ENCODE measurements at places on chromosomes 16 and 17.

DNA sequence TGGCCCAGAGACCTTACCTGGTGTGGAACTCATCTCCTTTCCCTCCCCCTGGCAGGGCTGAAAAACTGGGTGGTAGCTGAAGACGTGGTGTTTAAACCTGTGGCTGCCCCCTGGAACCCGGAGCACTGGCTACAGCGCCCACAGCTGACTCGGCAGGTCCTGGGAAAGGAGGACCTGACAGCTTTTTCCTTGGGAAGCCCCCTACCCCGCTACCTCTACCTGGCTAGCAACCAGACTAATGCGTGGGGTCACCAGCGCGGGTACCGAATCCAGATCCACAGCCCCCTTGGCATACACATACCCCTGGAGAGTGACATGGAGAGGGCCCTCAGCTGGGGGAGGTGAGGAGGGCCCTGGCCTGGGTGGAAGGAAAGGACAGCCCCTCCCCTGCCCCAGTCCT lies 2.0 kb upstream of the AOC3 start:
- DNase-seq = no peak

DNA sequence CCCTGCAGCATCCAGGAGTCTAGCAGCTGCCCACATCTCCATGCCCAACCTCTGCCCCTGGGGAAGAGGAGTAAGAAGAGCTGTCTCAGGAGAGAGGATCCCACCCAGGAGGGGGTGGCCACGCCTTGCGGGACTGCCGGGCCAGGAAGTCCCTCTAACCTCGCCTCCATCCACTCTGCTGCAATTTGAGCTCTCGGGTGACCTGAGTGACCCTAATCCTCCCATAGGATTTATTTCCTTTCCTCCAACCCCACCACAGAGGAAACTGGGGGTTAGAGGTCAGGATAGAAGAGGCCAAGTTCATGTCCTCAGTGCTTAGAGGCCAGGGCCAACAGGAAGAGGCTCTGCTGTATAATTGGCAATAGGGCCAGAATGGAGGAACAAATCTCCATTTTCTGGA lies 22.6 kb upstream of the NGFR start:
- no peak for DNase-seq

DNA sequence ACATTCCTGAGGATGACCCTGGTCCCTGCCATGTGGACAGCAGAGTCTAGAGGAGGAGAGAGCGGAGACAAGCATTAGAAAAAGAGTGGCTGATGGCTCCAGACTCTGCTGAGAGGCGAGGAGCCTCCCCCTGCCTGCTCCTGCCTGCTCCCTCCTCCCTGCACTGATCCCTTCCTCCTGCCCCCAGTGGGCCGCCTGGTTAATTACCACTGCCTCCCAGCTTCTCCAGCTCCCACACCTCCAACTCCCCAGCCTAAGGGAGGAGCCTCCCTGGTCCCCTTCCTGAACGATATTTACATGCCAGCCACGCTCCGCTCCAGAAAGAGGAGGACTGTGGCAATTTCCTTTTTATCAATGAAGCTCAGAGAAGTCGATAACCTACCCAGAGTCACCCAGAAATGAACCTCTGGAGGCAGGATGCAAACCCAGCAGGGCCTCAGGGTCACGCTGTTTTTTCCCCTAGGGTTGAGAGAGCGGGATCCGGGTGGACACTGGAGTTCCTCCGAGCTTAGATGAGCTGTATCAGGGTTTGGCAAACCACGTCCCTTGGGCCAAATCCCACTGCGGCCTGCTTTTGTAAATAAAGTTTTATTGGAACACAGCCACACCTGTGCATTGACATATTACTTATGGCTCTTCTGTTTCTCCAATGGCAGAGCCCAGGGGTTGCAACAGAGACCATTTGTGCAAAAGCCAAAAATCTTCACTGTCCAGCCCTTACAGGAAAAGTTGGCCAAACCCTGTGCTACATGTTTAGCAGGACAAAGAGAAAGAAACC lies 27.1 kb upstream of the JPH3 start:
- DNase-seq = no peak

DNA sequence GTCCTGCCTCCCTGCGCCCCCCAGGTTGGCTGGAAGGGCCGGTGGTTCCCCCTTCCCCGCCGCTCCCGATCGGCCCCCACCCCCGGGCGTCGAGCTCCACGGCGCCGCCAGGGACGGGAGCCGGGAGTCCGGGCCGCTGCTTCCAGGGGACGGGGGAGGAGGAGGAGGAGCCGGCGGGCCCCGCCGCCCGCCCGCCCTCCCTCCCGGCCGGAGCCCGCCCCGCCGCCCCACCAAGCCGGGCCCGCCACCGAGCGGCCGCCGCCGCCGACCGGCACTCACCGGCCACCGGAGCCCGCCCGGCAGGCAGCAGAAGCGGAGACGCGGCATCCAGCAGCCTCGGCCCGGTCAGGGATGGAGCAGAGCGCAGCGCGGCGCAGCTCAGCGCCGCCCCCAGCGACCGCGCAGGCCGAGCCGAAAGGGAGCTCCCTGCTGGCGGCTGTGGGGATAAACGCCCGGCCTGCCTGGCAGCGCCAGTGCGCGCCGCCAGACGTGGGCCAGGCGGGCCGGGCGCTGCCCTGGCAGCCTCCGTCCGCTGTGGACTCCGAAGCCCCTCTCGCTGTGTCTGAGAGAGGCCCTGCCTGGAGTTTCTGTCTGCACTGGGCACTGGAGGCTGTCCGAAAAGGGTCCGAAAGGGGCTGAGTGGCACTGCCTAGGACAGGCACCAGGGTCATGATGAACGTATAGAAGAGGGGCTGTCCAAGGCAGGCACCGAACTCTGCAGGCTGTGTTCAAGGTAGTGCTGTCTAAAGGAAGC lies at the start of gene MYO18A:
Gene MYO18A, minus strand, starts transcription at position 365 of the 754 bp plus-strand sequence. CDS start 13,458 bp downstream, outside the sequence.
- DNase-seq = no peak

- DNase-seq = no peak
These were observed 46.6 kb upstream of the WSB1 start for GRCh38 chr17:27247071-27247957.

DNA sequence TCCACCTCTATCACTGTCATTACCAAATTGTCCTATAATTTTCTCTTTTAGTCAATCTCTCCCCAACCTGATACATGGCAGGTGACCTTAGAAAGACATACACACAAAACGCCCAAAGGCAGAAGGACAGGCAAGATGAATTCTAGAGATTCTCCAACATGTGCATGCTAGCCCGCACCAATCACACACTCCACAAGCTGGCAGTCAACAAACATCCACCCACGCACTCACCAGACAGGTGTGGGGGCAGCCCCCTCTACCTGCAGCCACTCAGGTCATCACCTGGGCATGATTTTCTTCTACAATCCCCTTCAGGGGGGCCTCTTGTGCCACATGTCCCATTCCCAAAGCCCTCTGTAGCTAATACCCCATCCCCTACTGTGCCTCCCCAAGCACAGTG lies 9.5 kb downstream of the MPP2 start:
- DNase-seq = no peak

DNA sequence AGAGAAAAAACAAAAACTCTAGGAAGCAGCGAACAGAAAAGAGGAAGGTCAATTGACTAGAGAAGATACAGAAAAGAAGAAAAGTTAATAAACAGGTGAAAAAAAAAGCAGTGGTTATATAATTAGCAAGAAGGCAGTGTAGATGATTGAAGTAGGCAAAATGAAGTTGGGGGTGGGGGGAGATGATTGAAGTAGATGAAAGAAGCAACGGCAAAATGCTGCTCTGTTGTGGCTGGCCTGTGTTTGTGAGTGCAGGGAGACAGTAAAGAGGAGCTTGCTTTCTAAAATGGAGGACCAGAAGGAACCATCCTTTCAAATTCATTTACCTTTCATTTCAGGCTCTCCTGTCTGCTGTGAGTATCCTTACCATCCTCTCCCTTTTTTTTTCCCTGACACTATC lies 3.6 kb downstream of the EVI2B start:
- no peak for DNase-seq

DNA sequence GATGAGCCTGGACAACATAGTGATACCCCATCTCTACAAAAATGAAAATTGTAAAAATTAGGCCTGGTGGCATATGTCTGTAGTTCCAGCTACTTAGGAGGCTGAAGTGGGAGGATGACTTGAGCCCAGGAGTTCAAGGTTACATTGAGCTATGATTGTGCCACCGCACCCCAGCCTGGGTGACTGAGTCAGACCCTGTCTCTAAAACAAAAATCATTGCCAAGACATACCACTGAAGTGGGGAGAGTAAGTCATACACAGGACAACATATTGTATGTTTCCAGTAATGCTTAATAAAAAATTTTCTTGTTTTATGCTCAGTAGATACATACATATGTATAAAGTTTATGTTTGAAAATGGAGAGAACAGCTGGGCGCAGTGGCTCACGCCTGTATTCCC lies 39.2 kb downstream of the NDE1 start:
- DNase-seq = no peak

GRCh38 chr16:47008612-47009011 lies 35.1 kb upstream of the DNAJA2 start:
- no peak for DNase-seq

- DNase-seq = no peak
These were observed 174.0 kb downstream of the KATNIP start for GRCh38 chr16:27723711-27724481.

DNA sequence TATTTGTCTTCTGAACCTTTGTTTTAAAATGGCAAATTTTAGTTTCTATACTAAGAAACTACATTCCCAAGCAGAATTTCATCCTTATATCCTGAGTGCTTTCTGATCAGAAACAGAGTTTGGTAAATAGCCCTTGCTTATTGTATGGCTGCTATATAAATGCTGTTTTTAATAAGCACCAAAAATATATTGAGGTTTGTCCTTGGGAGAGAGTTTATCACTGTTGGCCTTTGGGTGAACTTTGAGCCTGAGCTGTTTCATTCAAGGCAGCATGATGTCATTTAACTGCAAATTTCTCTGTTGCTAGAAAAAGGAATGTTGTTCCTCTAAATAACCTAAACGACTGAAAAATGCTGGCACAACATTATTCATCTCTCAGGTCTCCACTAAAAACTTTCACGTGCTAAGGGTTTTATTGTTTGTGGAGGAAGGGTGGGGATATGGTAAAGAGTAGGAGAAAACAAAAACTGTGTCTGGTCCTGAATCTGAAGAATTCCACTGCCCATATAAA lies 334.3 kb upstream of the TBX2 start:
- no peak for DNase-seq

DNA sequence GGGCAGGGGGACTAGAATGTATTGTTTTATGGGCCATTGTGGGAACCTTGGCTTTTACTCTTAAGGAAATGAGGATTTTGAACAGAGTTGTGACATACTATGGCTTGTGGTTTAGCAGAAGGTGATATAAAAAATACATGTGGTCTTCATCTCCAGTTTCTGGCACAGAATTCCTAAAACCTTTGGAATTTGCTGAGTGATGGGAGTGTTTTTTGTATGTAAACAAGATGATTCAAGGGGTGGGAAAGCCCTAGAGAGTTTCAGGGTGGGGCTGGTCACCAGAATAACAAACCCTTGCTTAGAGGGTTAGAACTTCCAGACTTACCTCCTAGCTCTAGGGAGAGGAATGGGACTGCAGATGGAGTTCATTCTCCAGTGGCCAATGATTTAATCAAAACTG lies 316.1 kb downstream of the PHKB start:
- DNase-seq = peak; percentile 2

GRCh38 chr16:57828272-57829161 lies 26.2 kb upstream of the KIFC3 start:
- no peak for DNase-seq

- no peak for DNase-seq
These were observed 22.9 kb downstream of the CDK12 start for GRCh38 chr17:39484178-39484577.

GRCh38 chr17:59941131-59941530 lies 23.4 kb downstream of the RNFT1 start:
- no peak for DNase-seq

GRCh38 chr17:55575058-55575636 lies 63.9 kb upstream of the SMIM36 start:
- no peak for DNase-seq

- no peak for DNase-seq
These were observed 16.9 kb downstream of the TRIM25 start for GRCh38 chr17:56896968-56897359.

DNA sequence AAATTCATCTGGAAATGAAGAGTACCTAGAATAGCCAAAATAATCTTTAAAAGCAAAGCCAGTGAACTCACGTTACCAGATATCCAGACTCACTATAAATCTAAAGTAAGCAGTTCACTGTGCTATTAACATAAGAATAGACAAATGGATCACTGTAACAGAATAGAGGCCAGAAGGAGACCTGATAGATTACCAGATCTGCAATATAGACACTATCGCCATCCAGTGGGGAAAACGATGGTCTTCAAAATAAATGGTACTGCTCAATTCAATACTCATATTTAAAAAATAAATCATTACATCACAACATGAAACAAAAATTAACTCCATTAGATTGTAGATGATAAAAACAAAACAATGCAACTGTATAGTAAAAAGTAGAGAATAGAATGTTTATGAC lies 158.6 kb upstream of the CDH8 start:
- DNase-seq = no peak

DNA sequence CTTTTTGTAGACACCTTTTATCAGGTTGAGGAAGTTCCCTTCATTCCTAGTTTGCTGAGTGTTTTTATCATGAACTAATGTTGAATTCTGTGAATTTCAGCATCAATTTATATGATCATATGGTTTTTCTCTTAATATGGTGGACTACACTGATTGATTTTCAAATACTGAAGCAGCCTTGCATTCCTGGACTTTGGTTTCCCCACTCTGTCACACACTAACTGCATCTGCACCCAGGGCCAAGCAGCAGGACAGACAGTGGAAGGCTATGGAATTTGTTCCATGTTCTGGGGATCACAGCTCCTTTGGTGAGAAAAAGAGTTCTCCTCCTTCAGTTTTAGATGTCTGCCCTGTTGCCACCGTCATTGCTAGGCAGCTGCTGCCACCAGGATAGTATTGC lies 7.8 kb downstream of the TERF2 start:
- DNase-seq = no peak

- DNase-seq = no peak
These were observed 140.7 kb downstream of the SDK2 start for GRCh38 chr17:73503560-73503959.

DNA sequence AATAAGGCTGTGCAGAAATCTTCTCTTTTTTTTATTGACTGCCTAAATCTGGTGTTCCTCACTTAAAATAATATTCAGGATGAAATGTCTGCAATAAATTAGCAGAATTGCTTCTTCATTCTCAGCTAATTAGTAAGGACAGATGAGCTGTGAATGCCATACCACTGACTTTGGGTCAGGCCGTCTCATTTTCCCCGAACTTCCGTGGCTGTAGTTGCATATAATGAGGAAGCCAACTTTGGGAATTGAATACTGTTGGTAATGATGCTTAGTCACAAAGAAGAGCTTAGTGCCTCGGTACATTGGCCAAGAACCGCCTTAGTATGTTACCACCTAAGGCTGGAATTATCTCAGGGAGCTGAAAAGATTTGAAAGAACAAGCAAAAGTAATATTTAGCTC lies 47.6 kb downstream of the NUP93 start:
- no peak for DNase-seq

DNA sequence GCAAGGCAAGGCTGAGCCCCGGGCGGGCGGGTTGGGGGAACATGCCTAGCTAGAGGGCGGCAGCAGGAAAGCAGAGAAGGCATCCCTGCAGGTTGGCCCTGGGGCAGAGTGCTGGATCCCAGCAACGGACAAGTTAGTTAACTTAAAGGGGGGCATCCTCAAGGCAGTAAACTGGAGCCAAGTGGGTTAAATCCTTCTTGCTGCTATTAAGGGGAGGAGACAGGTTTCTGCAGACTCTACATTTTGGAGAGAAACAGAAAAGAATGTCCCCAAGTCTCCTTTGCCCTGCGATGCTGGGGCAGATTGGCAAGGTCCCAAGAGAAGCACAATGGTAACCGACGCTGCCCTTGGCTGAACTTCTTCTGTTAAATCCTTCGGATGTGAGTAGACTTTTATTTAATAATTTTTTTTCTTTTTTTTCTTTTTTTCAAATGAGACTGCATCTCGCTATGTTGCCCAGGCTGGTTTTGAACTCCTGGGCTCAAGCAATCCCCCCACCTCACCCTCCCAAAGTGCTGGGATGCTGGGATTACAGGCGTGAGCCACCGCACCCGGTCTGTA lies 14.0 kb downstream of the ATP5PD start:
- no peak for DNase-seq

All from GF-D8 (cell line).